Nucleus accumbens (tissue), 56 donors: ENCODE measurements at places on chromosomes 3 and 15.

- DNase-seq, result no peak
Observed at GRCh38 chr3:114794894-114795630, 352.0 kb downstream of the ZBTB20 start.

DNA sequence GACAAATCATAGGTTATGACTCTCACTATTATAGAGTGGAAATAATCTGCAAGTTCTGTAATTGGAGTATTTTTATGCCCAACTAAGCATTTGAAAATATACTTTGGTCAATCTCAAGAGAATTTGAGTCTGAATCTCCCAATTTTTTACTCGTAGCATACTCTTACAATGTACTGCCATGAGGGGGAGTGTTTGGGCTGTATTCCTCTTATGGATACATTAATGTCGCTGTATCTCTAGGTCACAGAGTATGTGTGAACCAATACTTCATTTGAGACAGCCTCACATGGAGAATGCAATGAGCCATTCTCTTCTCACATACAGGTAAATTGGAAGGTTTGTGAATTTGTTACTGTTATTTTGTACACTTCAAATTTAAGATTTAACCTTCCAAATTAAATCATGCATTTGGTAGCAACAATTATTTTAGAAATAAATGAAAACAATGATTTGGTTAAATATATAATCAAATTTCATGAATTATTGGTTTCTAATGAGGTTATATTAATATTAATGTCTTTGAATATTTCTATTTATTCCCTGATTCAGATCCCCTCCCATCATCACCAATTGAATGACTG lies 5.5 kb upstream of the CD200 start:
- peak; percentile 43 for DNase-seq

- no peak for DNase-seq
Observed at GRCh38 chr3:38907426-38907825, 91.4 kb upstream of the SCN10A start.

GRCh38 chr3:139226731-139227130 lies 117.1 kb upstream of the MRPS22 start:
- DNase-seq, result no peak

DNA sequence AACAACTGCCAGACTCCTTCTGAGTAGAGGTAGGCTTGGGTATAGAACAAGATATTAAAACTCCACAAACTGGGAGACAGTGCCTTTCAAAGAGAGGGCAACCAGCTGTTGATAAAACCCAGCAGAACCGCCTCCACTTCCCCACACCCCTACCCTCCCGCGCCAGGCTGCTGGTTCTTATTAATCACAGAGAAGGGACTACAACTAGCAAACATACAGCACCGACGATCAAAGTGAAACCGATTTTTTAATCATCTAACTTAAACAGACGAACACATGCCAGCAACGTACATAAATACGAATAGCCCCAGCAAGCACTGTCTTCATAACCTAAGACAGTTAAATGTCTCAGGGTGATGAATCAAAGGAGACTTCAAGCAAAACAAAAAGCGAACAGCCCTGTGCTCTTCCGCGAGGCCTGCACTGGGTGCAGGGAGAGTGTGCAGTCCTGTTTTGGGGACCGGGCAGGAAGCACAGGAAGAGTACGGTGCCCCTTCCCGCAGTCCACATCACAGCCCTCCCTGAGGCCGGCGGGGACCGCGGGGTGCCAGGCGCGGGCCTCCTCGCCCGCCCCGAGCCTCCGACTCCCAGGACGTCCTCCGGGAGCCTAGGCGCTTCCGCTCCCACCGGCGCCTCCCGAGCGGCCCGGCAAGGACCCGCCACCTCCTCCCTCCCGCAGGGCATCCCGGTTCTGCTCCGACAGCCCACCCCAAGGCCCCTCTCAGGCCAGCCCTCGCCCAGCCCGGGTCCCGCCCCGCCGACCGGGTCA lies 75.1 kb upstream of the VGLL4 start:
- DNase-seq, result peak; percentile 66

GRCh38 chr3:40557575-40558161 lies 32.9 kb downstream of the ZNF621 start:
- no peak for DNase-seq

GRCh38 chr15:44719293-44719999 lies 8.1 kb downstream of the B2M start:
- DNase-seq, result no peak

GRCh38 chr15:89937365-89938350 lies 24.9 kb upstream of the ARPIN start:
- no peak for DNase-seq

- no peak for DNase-seq
Observed at GRCh38 chr3:60737633-60738399, 513.4 kb downstream of the FHIT start.

GRCh38 chr15:45187894-45188830 lies at the start of gene SHF:
TSS of gene SHF (minus strand) at chr15:45187966. CDS start at chr15:45187951, 15 bp downstream.
- DNase-seq, result peak; percentile 26
